ENCODE measurements at places on chromosomes 16 and 17. TPM values are rescaled to one million over a fixed set of nuclear protein-coding genes. Genes with fewer than 3 reads are reported as not detected.

GRCh38 chr17:48247038-48247437 is 139.5 kb downstream of the SNX11 start:
- no peak overlapping the region for H3K27ac ChIP-seq
- H3K4me1 ChIP-seq = peaks cover 24% of the 10 kb centered on the region
- no peaks in the 10 kb centered on the region for H3K36me3 ChIP-seq
- no peak overlapping the region for H3K4me3 ChIP-seq

DNA sequence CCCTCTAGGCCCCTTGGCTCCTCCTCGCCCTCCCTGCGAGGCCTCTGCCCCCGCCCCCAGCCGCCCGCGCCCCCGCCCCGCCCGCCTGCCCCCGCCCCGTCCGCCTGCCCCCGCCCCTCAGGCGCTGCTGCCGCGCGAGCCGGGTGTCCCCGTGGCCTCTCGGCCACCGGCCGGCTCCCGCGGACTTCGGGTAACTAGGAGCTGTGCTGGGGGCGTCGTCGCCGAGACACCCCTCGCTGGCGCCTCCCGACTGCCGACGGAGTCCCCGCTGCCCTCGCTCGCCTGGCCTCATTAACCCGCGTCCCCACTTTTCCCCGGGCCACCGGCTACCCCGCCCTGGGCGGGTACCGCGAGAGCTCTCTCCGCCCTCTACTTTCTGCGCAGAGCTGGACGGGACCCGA is at the start of gene TLCD1:
Gene TLCD1 (minus strand): TSS at position 8 of the 401 bp plus-strand sequence. CDS start 136 bp downstream, outside the sequence.
- DNase-seq = peak; percentile 81
- H3K4me1 ChIP-seq = peaks cover 38% of the 10 kb centered on the region
- peak within 1 kb of the TSS; percentile 96 for H3K4me3 ChIP-seq
- peak within 1 kb of the TSS; percentile 100 for H3K27ac ChIP-seq

DNA sequence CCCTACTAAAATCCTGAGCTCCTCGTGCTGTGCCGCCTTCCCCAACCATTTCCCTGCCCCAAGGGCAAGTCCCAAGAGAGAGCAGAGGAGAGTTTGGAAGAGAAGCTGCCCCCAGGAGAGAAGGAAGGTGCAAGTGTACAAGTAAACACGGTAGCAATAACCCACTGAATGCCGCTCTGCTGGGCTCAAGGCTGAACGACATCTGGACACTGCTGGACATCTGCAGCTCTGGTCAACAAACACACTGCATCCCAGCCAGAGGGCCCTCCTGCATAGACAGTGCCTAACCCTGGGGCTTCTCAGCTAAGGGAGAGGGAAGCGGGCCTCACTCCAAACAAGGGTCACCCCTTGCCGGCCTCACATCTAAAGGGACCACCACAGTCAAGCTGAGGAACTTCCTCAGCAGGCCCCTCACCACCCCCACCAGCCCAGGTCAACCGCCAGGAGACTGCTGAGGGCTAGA is 12.7 kb downstream of the JUP start:
- H3K4me1 ChIP-seq = peaks cover 12% of the 10 kb centered on the region

GRCh38 chr16:54456291-54456690 is 169.7 kb upstream of the IRX3 start:
- DNase-seq = no peak
- H3K27ac ChIP-seq = no peak overlapping the region
- peaks cover 49% of the 10 kb centered on the region for H3K4me1 ChIP-seq
- peaks cover 29% of the 10 kb centered on the region for H3K27me3 ChIP-seq

DNA sequence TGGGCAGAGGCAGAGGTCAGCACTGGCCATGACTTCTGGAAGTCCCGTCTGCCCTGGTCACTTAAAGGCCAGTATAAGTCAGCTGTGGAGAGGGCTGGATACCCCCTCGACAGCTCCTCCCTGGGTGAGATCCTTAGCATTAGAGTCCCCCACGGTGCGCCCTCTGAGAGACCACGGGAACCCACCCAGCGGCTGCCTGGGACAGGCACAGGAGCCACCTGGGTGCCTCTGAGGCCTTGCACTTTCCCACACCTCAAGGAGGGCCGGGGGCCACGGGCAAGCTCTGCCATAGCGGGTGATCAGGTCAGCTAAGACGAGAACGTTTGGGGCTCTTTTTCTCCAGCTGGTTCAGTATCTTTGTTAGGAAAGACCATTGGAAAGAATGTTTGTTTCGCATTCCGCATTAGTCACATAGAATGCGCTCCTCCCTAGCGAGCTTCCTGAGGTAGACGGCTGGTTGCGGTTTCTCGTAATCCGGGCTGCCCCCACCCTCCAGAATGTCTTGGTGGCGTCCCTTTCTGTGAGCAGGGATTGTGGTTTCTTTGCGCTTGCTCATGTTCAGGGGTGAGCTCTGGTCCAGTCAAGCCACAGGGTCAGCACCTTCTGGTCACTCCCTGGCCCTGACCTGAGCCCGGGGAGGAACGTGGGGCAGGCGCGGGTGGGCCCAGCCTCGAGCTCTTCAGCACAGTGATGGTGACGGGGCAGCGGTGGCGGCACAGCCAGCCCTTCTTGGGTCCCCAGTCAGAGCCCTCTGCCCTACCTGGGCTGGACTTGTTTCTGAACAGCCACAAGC is 25.2 kb downstream of the NME3 start:
- H3K27me3 ChIP-seq = no peaks in the 10 kb centered on the region
- no peak for DNase-seq
- no peaks in the 10 kb centered on the region for H3K36me3 ChIP-seq
- no peaks in the 10 kb centered on the region for H3K4me1 ChIP-seq
- peak overlapping the region; percentile 41 for H3K27ac ChIP-seq

- no peaks in the 10 kb centered on the region for H3K27me3 ChIP-seq
- H3K4me1 ChIP-seq = no peaks in the 10 kb centered on the region
- no peaks in the 10 kb centered on the region for H3K36me3 ChIP-seq
- H3K4me3 ChIP-seq = no peak overlapping the region
Observed at GRCh38 chr16:61611847-61612491, 424.3 kb downstream of the CDH8 start.

ATP2C2 gene
- total RNA-seq = 12.2 TPM

GPR142 gene
- total RNA-seq = 4.1 TPM

Measured in type B pancreatic cell (in vitro differentiated cells).